ELR (cell line): ENCODE measurements at places on chromosomes 1 and 21.

- DNase-seq = no peak
Measured at GRCh38 chr1:186887203-186887602, 58.5 kb downstream of the PLA2G4A start.

DNA sequence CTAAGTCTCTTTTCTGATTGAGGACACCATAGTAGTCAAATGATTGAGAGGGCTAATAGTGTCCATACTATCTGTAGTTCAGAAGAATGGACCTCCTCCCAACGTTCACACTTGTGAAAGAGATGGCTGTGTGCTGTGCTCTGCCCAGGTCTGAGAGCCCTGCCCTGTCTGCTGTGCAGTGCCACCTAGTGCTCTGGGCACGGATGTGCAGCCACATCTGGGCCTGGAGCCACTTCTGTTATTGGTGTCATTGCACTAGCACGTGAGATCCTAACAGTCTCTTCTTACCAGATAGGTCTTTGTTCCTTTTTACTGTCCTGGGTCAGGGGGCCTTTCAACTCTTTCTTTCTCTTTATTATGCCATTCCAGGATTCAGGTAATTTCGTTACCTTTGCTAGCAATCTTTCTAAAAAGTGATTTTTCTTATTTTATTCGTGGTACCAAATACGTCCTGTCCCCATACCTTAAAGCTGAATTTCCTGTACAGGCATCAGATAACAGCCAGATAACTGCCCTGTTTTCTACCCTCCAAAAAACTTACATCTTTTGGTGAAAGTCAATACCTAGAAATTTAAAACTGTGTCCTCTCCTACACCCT is 21.7 kb downstream of the INTS3 start:
- peak; percentile 81 for DNase-seq

GRCh38 chr1:218347723-218348627 is 2.8 kb downstream of the TGFB2 start:
- peak; percentile 33 for DNase-seq

- no peak for DNase-seq
Measured at GRCh38 chr1:61362351-61362750, 280.0 kb downstream of the NFIA start.

GRCh38 chr1:87084244-87084836 is 169.9 kb downstream of the HS2ST1 start:
- peak; percentile 70 for DNase-seq

DNA sequence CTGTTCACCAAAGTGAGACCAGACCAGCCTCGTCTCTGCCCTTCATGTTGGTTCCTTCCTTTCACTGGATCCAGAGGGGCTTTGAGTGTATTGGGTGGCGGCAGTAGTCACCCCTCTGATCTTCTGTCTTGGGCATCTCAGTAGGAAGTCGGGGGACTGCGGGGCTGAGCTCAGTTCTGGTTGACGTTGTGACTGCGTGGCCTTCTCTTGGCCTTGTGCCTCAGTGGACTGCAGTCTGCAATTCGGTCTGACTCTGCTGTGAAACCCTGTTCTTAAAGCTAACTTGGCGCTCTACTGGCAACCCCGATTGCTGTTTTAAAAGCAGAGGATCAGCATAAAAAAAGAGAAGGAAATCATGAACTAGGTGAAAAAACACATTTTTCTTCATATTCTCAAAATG is 56.7 kb downstream of the SLC37A1 start:
- no peak for DNase-seq

DNA sequence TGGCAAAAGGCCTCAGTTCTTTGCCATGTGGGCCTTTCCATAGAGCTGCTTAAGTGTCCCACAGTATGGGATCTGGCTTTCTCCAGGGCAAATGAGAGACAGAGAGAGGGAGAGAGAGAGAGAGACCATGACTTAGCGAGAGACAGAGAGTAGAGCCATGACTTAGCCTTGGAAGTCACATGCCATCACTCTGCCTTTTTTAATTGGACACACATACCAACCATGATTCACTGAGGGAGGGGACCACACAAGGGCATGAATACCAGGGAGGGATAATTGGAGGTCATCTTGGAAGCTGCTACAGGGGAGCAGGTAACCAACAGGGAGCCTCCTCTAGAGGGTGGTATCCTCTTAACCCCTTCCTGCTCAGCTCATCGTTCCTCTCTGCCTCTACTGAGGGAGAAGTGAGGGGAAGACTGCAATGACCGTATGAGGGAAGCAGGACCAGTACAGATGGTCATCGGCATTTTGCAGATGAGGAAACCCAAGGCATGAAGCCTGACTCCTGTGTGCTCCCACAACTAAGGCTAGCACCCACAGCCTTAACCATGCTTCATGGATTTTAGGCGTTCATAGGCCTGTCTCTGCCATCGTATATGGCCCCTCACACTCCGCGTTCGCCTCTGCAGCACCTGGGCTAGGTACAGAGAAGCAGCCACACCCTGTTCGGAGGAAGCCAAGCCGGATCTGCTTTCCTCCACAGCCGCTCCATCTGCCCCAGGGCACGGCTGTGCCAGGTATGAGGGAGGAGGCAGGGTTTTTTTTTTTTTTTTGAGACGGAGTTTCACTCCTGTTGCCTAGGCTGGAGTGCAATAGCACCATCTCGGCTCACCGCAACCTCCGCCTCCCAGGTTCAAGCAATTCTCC is 38.6 kb downstream of the MEF2D start:
- DNase-seq = peak; percentile 21

DNA sequence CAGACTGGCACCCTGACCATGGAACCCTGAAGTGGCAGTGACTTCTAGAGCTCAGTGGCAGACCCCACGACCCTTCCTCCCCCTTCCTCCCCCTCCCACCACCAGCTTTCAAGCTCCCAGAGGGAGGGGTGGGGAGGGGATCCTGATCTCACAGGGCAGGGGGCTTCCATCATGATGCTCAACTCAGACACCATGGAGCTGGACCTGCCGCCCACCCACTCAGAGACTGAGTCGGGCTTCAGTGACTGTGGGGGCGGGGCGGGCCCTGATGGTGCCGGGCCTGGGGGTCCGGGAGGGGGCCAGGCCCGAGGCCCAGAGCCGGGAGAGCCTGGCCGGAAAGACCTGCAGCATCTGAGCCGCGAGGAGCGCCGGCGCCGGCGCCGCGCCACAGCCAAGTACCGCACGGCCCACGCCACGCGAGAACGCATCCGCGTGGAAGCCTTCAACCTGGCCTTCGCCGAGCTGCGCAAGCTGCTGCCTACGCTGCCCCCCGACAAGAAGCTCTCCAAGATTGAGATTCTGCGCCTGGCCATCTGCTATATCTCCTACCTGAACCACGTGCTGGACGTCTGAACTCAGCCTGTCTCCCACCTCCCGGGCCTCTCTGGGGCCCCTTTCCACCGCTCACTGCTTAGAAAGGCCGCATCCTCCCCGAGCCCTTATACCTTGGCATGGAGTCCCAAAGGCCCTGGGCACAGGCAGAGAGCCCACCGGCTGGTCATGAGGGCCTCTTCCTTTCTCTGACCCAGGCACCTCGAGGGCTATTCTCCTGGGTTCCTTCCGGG is 3.9 kb downstream of the NHLH1 start:
- DNase-seq = no peak
